ENCODE measurements at places on chromosomes 7 and 10.

DNA sequence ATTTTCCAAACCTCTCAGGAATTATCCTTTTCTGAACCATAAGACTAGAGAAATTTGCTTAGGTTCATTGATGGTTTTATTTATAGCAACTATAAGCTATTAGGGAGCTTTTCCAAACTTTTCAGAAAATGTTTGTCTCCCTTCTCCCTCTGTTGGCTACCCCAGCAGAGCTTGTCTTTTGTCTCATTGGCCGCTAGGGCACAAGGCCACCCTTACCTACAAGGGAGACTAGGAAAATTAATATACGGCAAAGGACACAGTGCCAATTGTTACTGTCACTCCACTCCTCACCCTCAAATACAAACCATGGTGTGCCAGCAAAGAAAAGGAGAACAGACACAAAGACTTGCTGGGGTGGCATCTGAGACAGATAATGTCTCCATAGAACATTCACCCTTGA lies 471.4 kb downstream of the XPNPEP1 start:
- no peak for DNase-seq

DNA sequence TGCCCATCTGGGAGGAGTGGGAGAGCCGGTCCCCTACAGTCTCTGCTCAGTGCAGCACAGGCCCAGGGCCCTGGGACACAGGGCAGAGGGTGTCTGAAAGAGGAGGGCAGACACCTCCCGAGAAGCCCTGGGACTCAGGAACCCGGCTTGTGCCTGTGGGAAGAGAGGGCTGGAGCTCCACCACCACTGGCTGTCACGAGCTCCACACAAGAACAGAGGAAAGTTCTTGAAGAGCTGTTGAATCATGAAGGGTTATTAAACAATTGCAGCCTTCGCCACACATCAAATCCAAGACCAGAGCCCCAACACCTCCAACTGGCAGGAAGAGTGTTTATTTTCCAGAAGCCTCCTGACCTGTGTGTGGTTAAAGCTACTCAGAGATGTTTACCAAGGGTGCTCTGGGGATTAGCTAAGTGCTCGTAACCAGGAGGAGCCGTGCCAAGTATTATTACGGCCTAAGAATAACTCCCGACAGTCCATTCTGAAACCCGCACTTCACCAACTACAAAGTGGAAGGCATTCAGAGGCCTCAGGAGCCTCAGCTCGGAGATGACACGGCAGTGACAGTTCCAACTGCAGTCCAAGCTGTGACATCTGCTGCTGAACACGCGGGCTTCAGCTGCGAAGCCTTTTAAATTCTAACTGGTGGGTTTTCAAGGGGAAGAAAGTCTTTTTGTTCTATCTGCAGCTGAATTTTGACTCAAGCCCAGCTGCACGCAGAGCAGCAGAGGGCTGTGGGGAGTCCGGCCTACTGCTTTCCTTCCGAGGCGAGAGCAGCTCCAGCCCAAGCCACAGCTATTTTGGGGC lies 75.1 kb downstream of the MAD1L1 start:
- DNase-seq, result no peak

GRCh38 chr10:88805361-88805760 lies 2.8 kb downstream of the LIPM start:
- no peak for DNase-seq

GRCh38 chr7:82105463-82105862 lies 335.6 kb upstream of the HGF start:
- DNase-seq, result peak; percentile 87

DNA sequence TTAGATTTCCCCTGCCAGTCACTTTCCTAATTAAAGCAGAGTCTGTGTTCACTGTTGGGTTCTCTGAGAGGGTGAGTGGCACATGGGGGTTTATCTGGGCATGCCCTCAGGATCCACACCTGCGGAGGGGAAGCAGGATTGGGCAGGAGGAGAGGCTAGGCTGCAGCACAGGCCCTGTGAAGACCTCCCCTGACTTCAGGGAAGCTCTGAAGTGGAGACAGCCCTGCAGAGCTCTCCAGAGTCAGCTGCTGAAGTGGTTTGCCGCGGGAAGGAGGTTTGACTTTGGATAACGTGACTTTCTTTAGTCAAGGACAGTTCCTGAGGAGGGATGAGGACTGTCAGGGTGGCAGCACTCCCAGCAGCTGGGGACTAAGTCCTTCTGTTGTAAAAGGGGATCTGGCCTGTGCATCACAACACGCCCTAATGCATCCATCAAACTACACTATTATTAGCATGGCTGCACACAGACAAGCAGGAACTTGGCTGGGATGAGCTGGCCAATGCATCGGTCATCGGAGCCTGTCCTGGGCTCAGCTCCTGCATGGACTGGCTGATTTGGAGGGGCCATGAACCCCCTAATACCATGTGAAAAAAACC lies 50.9 kb upstream of the LEP start:
- DNase-seq, result no peak

GRCh38 chr10:120702032-120702431 lies 149.1 kb upstream of the WDR11 start:
- no peak for DNase-seq
